ENCODE measurements at places on chromosomes 7 and 10.

DNA sequence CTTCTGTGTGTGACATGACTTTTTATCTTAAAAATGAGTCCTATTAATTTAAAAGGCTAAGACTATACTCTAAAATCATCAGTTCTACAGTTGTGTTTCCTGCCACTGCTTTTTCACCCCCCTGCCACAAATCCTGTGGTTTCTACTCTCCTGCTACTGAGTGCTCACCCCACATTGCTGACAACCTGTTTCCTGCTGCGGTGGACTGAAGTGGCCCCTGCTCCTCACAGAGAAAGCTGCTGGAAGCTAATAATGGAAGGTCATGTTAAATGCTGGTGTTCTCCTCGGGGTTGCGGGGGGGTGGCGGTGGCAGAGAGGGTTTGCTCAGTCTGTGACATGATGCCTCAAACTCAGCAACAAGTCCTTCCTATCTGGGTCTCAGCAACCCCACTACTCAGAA is 113.2 kb upstream of the INHBA start:
- DNase-seq = no peak

- no peak for DNase-seq
These were observed 113.0 kb downstream of the SMURF1 start for GRCh38 chr7:99030951-99031350.

GRCh38 chr7:130899071-130899560 is 165.1 kb upstream of the KLF14 start:
- no peak for DNase-seq

GRCh38 chr7:151699928-151700319 is 177.0 kb downstream of the PRKAG2 start:
- DNase-seq = no peak

DNA sequence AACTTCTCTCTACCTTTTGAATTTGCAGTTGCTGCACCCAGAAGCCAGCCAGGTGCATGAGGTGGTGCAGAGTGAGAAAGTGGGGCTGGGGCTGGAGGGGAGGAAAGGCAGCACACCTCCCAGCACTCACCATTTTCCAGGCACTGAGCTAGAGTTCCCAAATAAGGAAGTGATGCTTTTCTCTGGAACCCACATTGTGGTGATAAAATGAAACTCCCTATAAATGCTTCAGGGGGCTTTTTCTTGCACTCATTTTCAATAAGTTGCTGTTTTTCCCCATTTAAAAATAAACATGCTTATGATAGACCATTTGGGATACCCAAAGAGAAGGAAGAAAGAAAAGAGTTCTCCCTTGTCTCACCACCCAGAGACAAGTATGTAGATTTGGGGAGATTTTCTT is 42.8 kb upstream of the TNS3 start:
- no peak for DNase-seq

DNA sequence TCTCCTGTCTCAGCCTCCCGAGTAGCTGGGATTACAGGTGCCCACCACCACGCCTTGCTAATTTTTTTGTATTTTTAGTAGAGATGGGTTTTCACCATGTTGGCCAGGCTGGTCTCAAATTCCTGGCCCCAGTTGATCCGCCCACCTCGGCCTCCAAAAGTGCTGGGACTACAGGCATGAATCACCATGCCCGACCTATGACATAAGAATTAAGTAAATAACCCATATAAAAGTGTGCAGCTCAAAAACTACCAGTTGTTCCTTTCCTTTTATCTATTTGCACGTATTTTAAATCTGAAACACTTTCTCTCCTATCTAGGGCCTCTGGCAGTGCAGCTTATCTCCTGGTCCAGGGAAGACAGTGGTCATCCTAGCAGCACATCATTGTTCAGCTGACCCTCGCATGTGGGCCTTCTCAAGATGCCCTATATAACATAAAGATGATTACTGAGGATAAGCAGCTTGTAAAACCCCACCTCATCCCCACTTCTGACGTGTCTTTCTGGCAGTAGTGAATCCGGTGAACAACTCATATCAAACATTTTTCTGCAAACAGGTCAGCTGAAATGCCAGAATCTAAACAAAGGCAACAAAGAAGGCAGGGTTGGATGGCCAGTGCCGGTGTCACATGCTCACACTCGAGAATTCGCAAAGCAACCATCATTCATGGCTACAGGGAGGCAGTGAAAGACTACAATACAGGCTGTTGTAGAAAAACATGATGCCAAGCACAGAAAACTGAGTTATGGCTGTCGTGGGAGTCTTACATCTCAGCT is 36.0 kb upstream of the KCNIP2 start:
- DNase-seq = no peak

DNA sequence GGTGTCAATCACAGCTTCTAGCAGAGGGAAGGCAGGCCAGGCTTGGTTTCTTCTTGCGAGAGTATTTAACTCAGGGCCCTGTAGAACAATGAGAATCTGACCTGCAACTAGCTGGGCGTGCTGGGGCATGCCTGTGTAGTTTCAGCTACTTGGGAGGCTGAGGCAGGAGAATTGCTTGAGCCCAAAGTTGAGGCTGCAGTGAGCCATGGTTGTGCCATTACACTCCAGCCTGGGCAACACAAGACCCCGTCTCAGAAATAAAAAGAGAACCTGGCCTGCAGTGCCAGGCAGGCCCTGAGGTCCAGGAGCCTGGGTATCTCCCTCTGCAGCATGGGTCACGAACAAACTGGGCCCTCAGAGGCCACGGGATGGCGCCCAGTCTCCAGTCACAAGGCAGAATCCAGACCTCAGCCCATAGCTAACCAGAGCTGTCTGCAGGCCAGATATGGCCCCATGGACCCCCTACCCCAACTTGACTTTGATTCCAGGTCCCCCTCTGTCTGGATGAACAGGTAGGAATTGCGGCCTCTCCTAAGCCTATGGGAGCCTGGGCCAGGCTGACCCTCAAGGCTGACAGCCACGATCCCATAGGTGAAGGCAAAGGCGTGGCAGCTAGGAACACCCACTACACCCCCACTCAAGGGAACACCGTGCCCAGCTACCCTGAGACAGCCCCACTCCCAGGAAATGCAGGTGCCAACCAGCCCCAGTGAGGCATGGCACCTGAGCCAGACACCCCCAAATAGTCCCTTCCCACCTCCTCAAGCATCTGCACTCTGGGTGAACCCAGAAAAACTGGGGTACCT is 102.7 kb upstream of the TNRC18 start:
- DNase-seq = peak; percentile 82

DNA sequence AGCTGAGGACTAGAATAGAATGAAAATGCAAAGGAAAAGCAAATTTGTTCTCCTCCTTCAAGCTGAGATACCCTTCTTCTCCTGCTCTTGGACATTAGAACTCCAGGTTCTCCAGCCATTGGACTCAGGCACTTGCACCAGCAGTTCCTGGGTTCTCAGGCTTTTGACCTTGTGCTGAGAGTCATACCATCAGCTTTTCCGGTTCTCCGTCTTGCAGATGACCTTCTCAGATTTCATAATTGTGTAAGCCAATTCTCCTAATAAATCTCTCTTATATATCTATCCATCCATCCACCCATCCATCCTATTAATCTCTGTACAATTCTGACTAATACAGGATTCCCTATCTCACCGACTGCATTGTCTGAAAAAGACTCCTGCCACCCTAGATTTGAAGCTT is 108.3 kb downstream of the AHR start:
- no peak for DNase-seq

DNA sequence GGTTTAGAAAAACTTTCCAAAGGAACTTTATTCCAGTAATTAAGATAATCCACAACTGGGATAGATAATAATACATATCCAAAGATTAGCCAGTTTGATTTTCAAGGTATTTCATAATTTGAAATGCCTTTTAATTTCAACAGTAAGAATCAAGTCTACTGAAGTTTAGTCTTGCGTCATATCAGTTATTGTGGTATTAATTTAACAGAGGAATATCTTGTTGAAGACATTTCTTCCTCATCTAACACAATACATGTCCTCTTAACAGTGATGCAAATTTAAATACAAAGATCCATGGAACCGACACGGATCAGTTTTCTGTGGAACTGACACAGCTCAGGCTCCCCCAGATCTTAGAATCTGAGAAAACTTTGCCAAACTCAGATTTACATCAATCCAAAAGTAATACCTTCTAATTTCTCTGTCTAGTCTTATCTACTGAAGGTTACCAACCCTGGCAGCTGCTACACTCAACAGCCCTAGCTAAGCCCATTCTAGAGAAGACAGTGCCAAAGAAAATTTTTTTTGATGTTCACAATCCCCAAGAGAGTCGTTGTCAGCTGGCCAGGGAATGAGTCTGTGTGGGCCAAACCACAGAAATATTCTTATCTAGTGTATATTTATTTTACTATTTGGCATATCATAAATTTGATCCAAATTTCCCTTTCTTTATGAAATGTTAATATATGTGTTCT is 365.2 kb upstream of the MEOX2 start:
- no peak for DNase-seq

- DNase-seq = no peak
These were observed 6.9 kb downstream of the GIMAP5 start for GRCh38 chr7:150744041-150744656.

- DNase-seq = no peak
These were observed 177.4 kb downstream of the NRP1 start for GRCh38 chr10:33157103-33157502.

DNA sequence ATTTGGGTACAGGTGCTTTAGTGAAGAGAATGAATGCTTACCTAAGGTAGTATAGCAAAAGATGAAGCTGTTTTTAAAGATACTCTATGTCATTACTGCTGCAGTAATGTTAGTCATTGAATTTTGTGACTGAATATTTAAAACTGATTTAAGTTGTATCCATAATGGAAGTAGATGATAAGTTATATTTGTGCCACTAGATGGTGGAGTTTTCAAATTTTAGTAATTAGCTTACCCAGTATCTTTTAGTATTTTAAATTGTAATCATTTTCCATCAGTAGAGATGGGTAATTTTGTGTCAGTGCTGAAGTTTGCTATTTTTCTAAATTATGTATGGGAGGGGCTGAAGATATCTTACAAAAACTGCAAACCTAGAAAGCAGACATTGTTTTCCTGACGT is 25.2 kb downstream of the HBP1 start:
- no peak for DNase-seq

DNA sequence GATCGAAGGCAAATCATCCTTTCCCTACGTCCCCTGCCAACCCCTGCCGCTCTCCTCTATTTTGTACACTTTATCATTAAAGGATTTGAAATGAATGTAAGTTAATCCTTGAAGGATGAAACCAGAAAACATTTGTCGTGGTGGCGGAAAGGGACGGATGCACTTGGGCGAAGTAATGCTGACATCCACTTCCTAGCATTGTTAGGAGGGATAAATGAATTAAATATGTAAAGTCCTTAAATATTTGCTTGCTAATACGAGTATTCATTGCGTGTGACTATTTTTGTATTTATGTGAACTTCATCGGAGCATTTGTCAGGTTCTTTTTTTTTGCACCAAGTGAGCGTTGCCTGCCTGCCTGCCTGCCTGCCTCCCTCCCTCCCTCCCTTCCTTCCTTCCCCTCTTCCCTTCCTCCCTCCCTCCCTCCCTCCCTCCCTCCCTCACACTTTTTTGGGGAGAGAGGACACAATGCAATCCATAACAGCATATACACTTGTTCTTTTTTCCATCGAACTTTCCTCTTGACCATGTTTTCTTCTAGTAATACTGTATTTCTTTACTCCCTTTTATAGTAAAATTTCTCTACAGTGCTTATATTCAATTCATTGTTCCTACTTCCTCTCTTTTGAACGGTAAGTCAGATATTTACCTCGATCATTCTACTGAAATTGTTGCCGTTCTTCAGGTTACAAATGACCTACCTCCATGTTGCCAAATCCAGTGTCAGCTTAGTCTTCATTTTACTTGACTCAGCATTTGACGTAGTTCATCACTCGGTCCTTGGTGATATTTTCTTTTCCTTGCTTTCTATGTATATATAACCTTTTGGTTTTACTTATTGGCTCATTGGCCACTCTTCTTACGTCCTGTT is 831 bp downstream of the CCDC7 start:
- no peak for DNase-seq

DNA sequence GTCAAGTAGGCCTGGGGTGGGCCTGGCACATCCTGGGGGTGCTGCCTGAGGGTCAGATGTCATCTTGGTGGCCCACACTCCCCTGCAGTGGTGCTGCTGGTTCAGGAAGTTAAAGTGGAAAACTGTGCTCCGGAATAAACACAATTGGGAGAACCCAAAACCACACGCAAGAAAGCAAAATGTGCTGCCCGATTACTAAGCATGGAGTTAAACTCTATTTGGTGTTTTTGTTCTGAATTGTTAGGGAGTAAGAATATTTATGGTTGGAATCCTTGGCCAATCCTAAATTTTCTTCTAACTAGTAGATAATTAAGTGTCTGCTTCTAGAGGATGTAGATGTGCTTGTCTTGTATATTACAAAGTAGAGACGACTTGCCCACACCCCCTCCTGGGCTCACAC is 131.4 kb downstream of the MGMT start:
- DNase-seq = no peak

GRCh38 chr10:58518775-58519174 is 6.1 kb downstream of the BICC1 start:
- no peak for DNase-seq

- no peak for DNase-seq
These were observed 198.2 kb downstream of the FANK1 start for GRCh38 chr10:126094537-126094936.
